CD4-positive, alpha-beta T cell treated with Interleukin-15 for 1 hour (primary cell): ENCODE measurements at places on chromosomes 5 and 9.

- no peak for DNase-seq
Observed at GRCh38 chr5:67451640-67452279, 255.2 kb upstream of the CD180 start.

- no peak for DNase-seq
Observed at GRCh38 chr5:107565791-107566767, 104.7 kb downstream of the EFNA5 start.

DNA sequence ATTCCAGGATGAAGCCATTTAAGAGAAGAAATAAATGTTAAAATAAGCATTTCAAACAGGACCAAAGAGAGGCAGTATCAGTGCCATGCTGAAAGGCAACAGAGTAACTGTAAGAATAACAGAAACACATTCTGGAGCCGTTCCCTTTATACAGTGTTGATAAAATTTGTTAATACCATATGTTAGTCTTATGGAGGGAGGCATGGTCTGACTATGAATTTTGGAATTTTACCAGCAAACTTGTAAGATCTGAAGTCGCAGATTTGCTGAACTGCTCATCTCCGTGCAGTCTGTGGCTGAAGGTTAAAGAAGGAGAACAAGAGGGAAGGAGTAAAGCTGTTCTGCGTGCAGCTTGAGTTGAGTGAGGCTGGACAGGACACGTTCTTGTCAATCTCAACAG, 508.4 kb downstream of the NFIB start:
- DNase-seq, result no peak

DNA sequence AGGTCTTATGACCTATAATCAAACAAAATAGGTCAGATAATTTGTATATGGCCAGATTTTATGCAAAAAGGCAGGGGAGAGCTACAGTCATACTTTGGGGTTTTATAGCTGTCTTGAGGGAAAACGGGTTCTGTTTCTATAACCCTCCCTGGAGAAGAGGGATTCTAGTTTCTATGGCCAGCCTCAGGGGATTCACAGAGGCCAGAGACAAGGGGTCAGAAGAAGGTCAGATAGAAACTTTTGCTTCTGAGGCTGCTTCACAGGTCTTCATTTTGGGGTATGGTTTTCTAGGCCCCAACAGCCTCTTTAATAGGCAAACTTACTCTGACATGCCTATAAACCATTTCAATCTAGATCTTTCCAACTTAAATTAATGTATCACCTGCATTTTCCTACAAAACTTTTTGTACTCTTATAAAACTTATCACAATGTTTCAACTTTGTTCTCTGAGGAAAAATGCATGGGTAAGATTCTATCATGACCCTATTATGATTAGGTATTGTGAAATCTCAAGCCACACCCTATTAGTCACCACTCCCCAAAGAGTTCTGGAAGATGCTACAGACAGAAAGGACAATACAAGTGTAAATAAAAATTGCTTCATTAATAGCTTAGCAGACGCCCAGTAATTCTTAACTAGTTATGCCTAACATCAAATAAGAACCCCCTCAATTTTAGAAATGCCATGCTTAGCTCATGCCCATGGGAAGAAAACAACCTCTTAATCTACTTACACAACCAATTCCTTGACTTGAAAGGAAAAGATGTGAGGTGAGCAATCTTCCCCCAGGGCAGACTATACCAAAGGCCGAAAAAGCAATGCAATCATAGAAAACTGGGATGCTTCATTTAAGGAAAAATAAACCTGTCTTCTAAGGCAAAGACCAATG, 396.6 kb downstream of the TLR4 start:
- DNase-seq, result no peak

GRCh38 chr5:18807256-18808149, 1173.2 kb downstream of the TAF11L14 start:
- no peak for DNase-seq

DNA sequence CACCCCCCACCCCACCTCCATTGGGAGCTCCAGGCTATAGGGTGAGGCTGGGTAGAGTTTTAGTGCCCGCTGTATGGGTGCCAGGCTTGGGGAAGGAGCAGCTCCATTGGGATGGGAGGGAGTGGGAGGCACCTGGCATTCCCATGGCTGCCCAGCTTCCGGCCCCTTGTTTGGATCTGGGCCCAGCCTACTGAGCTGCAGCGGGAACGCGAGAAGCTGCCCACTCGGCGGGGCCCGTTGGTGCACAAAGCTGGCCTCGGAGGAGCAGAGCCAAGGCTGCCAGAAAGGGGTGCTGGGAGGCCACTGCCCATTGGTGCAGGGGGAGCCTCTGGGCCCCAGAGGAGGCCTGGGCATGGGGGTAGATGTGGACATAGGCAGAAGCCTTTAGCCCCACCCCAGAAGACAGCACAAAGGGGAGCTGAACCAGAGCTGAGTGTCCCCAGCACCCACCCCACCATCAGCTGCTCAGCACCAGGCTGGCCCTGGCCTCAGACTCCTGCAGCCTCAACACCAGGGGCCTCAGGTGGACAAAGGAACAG, 4.4 kb downstream of the LCN9 start:
- no peak for DNase-seq

DNA sequence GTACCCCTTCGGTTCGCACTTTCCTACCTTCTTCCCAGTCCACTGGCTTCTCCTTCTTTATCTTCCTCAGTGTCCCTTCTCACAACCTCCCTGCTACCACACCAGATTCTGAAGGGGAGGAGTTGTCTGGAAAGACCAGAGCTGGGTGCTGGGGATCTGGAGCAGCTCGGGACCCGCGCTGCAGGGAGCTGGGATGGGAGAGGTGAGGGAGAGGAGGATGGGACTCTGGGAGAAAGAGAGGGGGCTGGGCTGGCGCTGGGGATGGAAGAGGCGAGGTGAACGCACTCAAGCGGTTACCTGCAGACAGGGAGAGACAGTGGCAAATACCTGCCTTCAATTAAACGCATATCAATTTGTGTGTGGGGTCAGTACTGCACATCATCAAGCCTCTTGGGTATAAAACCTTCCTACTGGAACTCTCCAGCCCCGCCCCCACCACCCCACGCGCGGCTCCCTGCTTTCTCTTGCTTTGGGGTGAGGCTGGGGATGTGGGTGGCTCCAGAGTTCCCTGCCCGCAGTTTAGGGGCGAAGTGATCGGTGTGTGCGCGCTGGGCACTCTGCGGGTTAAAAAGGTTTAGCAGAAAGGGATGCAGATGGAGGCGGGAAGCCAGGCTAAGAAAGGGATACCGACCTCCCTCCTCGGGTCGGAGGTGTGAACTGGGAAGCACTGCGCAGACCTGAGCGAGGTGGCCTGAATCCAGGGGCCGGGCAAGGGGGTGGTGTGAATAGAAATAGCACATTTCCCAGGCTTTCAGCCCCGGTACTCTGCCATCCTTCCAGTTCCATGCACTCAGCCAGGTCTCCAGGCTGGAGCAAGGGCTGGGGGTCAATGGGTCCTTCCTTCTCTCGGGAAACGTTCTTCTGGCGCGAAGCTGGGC, 977 bp upstream of the PAM start:
- no peak for DNase-seq
